RPMI7951 (cell line): ENCODE measurements at places on chromosomes 6 and 20. TPM values are rescaled to one million over a fixed set of nuclear protein-coding genes. Genes with fewer than 3 reads are reported as not detected.

Gene PRDM13
- under 0.01 TPM in 1 of 2 replicates, not detected in the other for total RNA-seq

Gene NR2E1
- 0.10 TPM in 1 of 2 replicates, not detected in the other for total RNA-seq

Gene CASS4
- total RNA-seq = 2.2 and 2.5 TPM in 2 replicates

Gene STMND1
- total RNA-seq = not detected in 2 replicates

Gene FNDC1
- total RNA-seq = not detected in 2 replicates

Gene COL9A1
- total RNA-seq = not detected in 2 replicates

Gene GATA5
- total RNA-seq = not detected in 2 replicates

Gene EMILIN3
- 0.10 and 0.12 TPM in 2 replicates for total RNA-seq

Gene PSMB9
- total RNA-seq = 174 and 201 TPM in 2 replicates

Gene TSPO2
- total RNA-seq = not detected in 2 replicates

Gene PNLDC1
- not detected in 2 replicates for total RNA-seq

Gene HELZ2
- 13.3 and 23.4 TPM in 2 replicates for total RNA-seq

Gene FOXC1
- total RNA-seq = 1.7 and 2.0 TPM in 2 replicates

Gene TBX18
- 9.1 and 13.6 TPM in 2 replicates for total RNA-seq

Gene RGS17
- 3.2 and 4.4 TPM in 2 replicates for total RNA-seq

Gene CD83
- 12.8 and 14.9 TPM in 2 replicates for total RNA-seq

Gene PACRG
- not detected in 2 replicates for total RNA-seq

Gene ADGRB3
- total RNA-seq = under 0.01 TPM in 1 of 2 replicates, not detected in the other

Gene HLA-DOB
- total RNA-seq = 0.10 TPM in 1 of 2 replicates, not detected in the other

Gene SAPCD1
- total RNA-seq = 0.72 and 2.7 TPM in 2 replicates

Gene EFCAB8
- 0.10 and 1.1 TPM in 2 replicates for total RNA-seq
